ENCODE measurements at places on chromosomes 1 and 21.

GRCh38 chr1:237181743-237182317, 139.8 kb downstream of the RYR2 start:
- no peak for DNase-seq

DNA sequence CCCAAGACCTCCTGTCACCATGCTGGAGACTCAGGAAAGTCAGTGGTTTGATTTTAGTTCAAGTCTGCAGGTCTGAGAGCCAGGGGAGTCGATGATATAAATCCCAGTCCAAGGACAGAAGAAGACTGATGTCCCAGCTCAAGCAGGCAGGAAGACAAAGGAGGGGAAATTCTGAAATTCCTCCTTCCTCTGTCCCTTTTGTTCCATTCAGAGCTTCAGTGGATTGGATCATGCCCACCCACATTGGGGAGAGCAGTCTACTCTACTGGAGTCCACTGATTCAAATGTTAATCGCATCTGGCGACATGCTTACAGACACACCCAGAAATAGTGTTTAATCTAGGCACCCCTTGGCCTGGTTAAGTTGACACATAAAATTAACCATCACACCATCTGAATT, 7.2 kb upstream of the ADAMTS1 start:
- DNase-seq: no peak

- DNase-seq: no peak
Observed at GRCh38 chr1:59081795-59082194, 215.1 kb upstream of the FGGY start.

- no peak for DNase-seq
Observed at GRCh38 chr1:111990026-111990877, 784 bp upstream of the KCND3 start.

DNA sequence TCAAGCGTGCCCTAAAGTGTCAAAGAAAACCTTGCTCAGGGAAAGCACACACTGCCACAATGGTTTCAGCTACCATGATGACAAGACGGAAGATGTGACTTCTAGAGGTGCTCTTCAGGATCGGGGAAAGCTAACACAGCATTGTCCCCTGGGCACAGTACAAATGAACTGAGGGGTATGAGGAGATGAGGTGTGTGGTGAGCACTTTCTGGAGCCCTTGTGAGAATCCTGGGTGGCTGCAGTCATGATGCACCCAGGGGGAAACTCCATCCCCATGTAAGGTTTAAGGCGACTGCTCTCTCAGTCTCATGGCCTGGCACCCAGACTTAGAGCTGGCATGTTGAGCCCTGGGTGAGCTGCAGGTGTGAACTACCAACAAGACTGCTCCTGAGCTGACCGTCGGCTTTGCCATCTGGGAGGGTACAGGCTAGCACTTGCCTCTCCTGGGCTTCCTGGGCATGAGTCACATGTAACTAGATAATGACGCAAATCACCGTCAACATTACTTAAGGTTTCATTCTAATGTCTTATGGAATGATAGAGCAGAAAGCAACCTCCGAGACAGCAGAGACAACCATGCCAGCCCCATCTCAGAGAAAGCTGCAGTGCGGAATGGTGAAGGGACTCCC, 144.6 kb downstream of the CLIC6 start:
- no peak for DNase-seq

DNA sequence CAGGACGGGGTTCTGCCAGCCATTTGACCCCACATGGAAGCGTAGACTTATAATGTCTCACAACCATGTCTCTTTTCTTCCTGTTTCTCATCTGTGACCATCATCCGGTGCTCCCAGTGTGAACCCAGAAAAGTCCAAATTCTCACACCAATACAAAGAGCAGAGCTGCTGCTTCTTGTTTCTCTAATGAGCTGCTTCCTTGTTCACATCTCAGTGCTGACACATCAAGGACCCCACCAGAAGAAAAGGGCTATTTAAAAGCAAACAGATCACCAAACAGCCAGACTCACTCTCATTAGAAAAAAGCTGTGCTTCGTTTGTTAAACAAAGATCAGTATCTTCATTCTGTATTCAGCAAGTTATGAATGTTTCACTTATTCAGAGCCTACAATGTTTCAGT, 835 bp upstream of the LCE1D start:
- no peak for DNase-seq

DNA sequence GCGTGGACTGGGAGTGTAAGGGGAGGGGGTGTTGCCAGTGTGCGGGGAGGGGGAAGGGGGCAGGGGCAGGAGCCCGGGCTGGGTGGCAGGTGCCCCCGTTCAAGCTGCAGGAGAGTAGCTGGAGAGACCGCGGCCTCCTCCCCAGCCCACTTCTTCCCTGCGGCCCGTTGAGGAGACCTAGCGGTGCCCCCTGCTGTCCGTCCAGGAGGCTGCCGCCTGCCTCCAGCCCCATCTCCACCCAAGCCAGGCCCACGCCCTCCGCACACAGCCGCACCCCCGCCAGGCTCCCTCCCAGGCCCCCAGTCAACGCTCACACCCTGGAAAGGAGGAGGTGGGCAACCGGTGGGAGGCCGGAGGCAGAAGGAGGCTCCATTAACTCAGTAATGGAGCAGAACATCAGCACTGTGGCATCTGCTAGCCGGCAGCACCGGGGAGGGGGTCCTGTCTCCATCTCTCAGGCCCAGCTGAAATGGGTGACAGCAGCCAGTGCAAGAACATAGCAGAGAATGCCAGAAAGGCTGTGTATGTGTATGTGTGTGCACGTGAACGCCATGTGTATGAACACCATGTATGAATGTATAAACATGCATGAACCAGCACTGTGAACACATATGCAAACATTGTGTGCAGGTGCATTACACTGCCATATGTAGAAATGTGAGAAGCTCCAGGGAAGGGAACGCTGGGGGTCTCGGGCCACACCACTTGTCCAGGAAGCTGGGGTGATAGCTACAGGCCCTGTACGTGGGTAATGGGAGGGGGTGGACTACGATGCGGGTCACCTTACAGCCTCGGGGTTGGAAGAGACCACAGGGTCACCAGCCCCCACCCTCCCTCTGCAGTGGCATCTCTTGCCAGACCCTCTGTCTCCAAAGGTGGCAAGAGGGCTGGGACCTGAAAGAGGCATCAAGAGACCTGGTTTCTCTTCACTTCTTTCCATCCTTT, 84.6 kb downstream of the SYT2 start:
- peak; percentile 13 for DNase-seq

DNA sequence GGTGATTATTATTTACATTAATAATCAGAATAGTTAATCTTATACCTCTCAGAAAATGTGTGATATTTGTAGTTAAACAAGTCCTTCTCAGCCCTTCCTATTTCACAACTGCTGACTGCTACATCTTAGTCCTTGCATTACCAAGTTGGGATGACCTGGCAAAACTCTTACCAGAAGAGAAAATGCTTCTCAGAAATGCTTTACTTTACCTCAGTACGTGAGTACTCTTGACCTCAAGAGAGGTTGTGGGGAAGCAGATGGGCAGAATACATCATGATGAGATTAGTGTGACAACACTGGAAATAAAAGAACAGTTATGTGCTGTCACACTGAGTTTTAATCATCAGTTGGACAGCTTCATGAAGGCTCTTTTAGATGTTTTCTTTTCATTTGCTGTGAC, 16.2 kb downstream of the CFAP126 start:
- no peak for DNase-seq

- no peak for DNase-seq
Observed at GRCh38 chr1:244789276-244789580, 46.2 kb upstream of the COX20 start.

- DNase-seq: no peak
Observed at GRCh38 chr1:110258734-110259133, 48.6 kb downstream of the KCNC4 start.

DNA sequence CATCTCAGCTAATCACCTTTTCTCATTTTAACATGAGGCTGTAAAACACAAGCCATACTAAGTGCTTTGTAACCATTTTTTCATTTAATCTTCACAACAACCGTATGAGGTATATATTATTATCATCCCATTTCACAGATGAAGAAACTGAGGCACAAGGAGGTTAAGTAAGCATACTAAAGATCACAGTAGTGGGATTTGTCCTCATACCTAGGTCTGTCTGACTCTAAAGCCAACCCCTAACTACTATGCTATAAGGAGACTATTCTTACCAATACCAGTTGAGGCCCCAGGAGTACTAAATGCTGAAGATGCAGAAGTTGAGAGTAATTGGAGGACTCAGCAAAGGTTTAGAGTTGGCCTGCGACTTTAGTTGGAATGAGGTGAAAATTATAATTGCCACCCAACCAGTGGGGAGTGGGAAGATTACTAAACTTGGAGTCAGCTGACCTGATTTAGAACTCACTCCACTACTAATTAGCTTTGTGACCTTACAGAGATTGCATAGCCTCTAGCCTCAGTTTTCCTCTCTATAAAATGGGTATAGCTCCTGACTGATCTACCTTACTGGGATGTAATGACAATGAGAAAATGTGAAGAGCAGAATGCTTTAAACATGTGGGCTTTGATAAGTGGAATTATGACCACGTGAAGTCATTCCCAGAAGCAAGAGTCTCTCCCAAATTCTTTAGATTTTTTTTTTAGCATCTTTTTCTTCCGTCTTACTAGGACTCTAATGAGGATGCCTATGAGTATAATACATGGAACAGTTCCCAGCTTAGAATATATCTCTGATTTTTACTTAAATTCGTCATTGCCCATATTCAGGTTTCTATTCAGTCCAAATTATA, 85.8 kb upstream of the IPO9 start:
- no peak for DNase-seq

DNA sequence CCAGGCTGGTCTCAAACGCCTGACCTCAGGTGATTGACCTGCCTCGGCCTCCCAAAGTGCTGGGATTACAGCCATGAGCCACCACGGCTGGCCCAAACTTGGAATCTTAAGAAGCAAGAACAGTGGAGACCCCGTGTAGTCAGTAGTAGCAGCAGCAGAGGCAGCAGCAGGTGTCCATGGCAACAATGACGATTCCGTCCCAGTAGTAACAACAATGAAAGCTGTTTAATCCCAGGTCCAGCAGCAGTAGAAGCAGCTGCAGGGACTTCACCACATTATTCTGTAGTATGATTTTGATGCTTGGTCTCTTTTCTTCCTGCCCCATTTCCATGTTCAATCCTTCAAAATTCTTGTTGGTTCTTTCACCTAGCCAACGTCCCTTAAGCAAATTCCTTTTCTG, 69.6 kb upstream of the KCTD3 start:
- no peak for DNase-seq

- DNase-seq: no peak
Observed at GRCh38 chr1:113747376-113747775, 11.9 kb downstream of the PHTF1 start.

GRCh38 chr21:45539046-45539795, 3.0 kb downstream of the SLC19A1 start:
- no peak for DNase-seq

DNA sequence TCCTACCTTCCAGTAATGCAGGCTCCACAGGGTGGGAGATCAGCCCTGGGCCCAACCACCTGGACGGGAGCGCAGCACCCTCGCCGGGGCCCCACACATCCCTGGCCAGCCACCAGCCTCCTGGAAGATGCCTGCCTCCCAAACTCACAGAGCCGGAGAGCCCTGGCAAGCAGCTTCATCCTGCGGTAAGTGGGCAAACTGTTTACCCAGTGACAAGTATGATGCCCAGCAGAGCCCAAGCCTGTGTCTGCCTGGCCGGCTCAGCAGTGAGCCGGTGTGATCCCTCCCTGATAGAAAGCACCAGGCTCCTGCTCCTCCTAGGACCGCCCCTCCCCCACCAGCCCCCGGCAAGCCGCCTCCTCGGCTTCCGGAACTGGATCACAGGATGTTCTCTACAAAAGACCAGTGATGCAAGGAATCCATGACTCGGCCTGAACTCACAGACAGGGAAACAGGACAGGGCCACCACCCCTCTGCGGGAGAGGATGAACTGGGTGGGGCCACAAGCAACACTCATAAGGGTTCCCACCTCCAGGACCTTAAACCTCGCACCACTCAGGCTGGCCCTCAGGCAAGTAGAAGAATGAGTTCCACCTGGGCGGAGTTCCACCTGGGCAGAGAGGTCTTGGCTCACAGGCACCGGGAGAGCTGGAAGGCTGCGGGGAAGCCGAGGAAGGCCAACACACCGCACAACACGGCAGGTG, 7.9 kb downstream of the ACOT7 start:
- no peak for DNase-seq

- DNase-seq: no peak
Observed at GRCh38 chr1:111424281-111424680, 3.3 kb downstream of the OVGP1 start.

- no peak for DNase-seq
Observed at GRCh38 chr1:31503570-31503969, 72.7 kb upstream of the TINAGL1 start.

GRCh38 chr1:112011202-112011601, 21.7 kb upstream of the KCND3 start:
- no peak for DNase-seq

- no peak for DNase-seq
Observed at GRCh38 chr1:165034136-165034809, 322.2 kb downstream of the LMX1A start.

DNA sequence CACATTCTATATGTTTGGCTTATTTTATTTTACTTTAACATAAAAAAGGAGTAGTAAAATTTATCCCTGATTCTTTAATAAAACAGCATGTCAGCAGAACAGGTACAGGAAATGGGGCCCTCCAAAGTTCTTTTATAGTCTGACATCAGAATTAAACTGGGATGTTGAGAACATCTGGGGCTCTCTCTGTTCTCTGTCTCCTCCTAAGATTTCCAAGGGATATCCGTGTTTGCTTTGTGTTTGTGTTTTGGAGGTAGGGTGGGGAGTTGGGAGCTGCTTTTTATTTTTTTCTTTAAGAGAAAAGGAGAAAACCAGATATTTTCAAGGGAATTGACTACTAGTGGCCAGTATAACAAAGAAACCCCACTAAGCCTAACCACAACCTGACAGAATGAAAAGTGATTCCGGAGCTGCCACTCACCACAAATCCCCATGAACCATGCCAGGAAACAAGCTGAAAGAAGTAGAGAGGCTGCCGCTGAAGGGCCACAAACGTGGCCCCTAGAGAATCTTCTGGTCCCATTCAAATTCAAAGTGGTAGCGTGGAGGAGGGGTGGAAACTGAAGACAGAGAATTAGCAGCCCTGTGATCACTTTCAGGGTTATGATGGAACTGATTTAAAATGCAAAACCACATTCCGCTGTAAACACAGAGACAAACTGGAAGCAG, 369.6 kb upstream of the ADGRL2 start:
- DNase-seq: no peak

GRCh38 chr21:39116761-39117439, 66.4 kb downstream of the PSMG1 start:
- no peak for DNase-seq

DNA sequence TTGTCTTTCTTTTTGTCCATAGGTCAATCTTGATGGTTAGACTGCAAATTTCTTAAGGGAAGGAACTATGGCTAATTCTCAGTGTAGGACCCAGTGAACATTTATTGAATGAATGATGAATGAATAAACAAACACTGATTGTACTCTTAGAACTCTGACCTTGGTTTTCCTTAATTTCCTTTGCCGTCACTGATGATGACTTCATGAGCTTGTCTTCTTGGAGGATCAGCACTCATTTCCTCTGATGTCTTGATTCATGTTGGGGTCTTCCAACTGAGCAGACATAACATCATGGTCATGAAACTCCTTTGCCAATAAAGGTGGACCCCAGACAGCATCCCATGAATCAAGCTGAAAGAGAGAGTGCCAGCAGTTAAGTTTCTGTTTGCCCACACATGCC, 96.3 kb downstream of the PLPP3 start:
- DNase-seq: no peak

All from stimulated activated CD8-positive, alpha-beta memory T cell treated with anti-CD3 and anti-CD28 coated beads, Interleukin-15, amount 100 ng/mL, for 24 hours (primary cell).